ENCODE measurements at places on chromosomes 5 and 9.
A peak's percentile ranks its signal among the peaks of the same experiment; 100 is the strongest.

GRCh38 chr5:82346399-82347165, 68.4 kb upstream of the RPS23 start:
- DNase-seq, result no peak

DNA sequence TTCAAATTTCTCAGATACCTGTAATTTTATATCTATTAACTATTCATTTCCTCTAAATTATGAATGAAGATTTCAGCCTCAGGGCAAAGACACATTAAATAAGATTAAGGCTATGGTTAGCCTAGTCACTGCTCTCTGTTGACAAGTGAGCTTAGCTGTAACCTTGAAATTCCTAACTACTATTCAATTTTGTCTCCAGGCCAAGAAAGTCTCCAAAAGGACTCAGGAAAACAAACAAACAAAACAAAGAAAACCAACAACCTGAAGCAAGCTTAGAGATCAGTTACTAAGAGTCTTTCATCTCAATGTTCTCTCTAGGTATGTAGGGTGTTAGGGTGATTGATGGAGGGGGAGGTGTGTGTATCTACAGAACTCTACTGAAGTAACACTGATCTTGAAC, 9.6 kb upstream of the CTNNAL1 start:
- no peak for DNase-seq

- peak; percentile 46 for DNase-seq
These were observed 634.2 kb downstream of the BNC2 start for GRCh38 chr9:16236311-16236710.

DNA sequence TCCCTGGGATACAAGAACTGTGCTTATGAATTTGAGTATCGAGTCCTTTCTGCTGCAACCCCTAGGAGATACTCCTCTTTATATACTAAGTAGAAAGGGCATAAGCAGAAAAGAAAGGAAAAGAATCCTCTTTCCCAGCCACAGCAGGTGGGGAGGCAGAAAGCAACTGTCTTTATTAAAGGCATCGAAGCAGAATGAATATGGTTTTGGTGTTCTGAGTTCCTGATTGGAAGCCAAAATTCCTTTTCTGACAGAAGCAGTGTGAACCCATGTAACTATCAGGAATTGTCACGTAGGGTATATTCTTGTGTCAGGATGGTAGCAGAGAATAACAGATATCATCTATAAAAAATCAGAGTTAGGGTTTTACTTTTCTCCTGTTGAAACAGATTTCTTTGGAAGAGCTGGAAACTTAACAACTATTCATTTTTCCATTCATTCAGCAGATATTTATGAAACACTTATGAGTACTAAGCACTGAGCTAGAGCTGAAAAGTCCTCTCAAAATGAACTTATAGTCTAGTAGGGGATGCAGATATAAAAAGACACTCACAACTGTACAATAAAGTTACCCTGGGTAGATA, 96.5 kb upstream of the LHFPL2 start:
- DNase-seq, result no peak

- no peak for DNase-seq
These were observed 75.9 kb upstream of the NR3C1 start for GRCh38 chr5:143479394-143479793.

Measured in astrocyte of the spinal cord (primary cell).